ENCODE measurements at places on chromosomes 11 and 22. TPM values are rescaled to one million over a fixed set of nuclear protein-coding genes. Genes with fewer than 3 reads are reported as not detected.
A peak's percentile ranks its signal among the peaks of the same experiment; 100 is the strongest.

- H3K27ac ChIP-seq, result no peak overlapping the region
- no peak for DNase-seq
- H3K4me3 ChIP-seq, result no peak overlapping the region
- no peaks in the 10 kb centered on the region for H3K27me3 ChIP-seq
- H3K36me3 ChIP-seq, result no peaks in the 10 kb centered on the region
Measured at GRCh38 chr22:36546092-36546804, 17.3 kb upstream of the EIF3D start.

- peak overlapping the region; percentile 50 for H3K27ac ChIP-seq
- no peak for DNase-seq
- H3K36me3 ChIP-seq, result peaks cover 63% of the 10 kb centered on the region
Measured at GRCh38 chr22:24176630-24177029, 4.7 kb upstream of the SUSD2 start.

DNA sequence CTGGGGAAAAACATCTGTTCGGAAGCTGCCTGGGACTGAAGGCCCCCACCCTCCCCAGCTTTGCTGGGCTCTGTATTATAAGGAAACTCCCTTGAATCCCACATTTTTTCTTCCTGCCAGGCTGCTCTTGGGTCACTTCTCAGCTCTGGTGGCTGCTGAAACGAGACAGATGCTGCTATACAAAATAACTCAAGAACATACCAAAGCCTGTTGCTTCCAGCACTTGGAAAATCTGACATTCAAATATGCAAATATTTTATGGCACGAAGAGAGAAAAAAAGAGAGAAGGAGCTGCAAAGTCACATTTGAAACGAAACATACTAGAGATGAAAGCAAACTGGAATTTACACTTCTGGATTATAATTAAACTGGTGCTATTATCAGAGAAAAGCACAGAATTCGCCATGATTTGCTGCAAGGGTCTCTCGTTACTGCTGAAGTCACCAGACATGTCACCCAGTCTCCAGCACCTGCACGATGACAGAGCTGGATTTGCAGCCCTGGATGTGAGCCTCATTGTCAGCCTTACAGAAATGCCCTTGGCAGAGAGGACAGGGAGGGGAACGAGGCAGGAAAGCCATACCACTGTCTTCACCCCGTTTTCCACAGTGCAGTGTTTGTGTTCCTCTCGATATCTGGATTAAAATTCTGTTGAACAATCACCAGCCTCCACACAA, 47.9 kb upstream of the IGSF9B start:
- DNase-seq, result no peak
- H3K4me3 ChIP-seq, result no peak overlapping the region
- H3K27me3 ChIP-seq, result no peaks in the 10 kb centered on the region
- H3K27ac ChIP-seq, result no peak overlapping the region
- no peaks in the 10 kb centered on the region for H3K36me3 ChIP-seq
- H3K4me1 ChIP-seq, result peaks cover 12% of the 10 kb centered on the region

The VPREB1 gene
- total RNA-seq, result not detected

DNA sequence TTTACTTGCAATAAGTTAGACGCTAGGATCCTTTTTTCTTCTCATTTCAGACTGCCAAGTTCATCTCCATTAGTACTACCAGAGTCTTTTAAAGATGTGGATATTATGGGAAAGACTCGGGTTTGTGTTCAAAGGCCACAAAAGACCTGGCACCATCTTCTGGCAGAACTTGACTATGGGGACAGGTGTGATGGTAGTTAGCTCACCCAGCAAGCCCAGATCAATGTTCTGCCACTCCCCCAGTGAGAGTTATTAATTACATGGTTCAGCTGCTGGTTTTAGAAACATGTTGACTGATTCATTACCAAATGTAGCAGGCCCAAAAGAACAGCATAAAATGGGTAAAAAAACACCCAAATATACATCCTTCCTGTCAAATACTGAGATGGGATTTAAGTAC, 333.5 kb upstream of the PITPNB start:
- no peaks in the 10 kb centered on the region for H3K27me3 ChIP-seq
- no peaks in the 10 kb centered on the region for H3K36me3 ChIP-seq
- no peaks in the 10 kb centered on the region for H3K4me1 ChIP-seq
- DNase-seq, result no peak
- H3K4me3 ChIP-seq, result no peak overlapping the region

- no peaks in the 10 kb centered on the region for H3K36me3 ChIP-seq
- H3K4me1 ChIP-seq, result no peaks in the 10 kb centered on the region
- H3K4me3 ChIP-seq, result no peak overlapping the region
- DNase-seq, result no peak
- H3K27me3 ChIP-seq, result no peaks in the 10 kb centered on the region
- H3K27ac ChIP-seq, result no peak overlapping the region
Measured at GRCh38 chr11:69470793-69471728, 10.4 kb upstream of the LINC01488 start.

DNA sequence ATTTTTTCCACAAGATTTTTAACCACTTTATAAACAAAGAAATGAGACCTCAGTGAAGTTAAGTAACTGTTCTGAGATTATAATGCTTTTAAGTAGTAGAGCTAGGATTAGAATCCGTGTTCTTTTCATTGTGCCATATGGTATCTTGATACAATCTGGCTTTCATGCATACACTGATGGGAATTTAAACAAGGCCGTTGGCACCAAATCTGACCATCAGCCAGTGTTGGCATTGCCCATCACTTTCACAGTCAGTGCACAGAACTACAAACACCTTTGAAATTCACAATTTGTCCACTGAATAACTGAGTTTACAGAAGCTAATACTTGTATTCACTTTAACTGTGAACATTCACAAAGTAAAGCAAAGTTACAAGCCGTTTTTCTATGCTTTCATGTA, 1228.0 kb downstream of the TBC1D22A start:
- no peaks in the 10 kb centered on the region for H3K4me1 ChIP-seq
- no peaks in the 10 kb centered on the region for H3K27me3 ChIP-seq
- no peak overlapping the region for H3K4me3 ChIP-seq
- no peak for DNase-seq

The PDE2A gene
- 4.7 TPM for total RNA-seq

- no peak overlapping the region for H3K27ac ChIP-seq
- no peaks in the 10 kb centered on the region for H3K27me3 ChIP-seq
- DNase-seq, result no peak
- peaks cover 98% of the 10 kb centered on the region for H3K36me3 ChIP-seq
Measured at GRCh38 chr11:68761801-68762200, 10.5 kb upstream of the TESMIN start.

DNA sequence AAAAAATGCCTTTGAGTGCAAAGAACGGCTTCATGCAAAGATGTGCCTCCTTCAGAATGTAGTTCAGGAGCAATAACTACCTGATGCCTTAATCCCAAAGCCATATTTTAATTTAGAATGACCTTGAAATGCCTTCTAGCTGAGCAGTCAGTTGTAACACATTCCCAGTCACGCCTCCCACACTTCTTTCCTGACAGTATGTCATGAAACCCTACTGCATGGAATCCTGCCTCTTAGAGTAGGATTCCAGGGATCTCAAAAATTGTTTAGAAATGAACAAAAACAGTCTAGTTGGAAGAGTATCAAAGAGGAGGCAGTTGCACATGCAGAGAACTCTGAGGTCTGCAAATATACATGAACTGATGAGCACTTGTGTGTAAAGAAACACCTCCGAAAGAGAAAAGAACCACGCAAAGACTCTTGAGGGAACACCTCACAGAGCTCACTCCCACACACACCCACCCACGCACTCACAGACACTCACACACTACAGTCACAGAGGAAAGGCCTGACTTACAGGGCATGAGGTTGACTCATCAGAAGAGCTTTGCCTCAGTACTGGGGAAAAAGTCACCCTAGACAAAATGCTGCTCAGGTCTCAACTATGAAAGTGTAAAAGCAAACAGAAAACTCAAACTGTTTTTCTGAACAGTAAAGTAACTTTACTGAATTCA, 77.4 kb downstream of the GGTLC2 start:
- H3K27me3 ChIP-seq, result no peaks in the 10 kb centered on the region
- no peaks in the 10 kb centered on the region for H3K36me3 ChIP-seq
- no peak for DNase-seq
- no peaks in the 10 kb centered on the region for H3K4me1 ChIP-seq
- H3K27ac ChIP-seq, result peak overlapping the region; percentile 75
- no peak overlapping the region for H3K4me3 ChIP-seq

- H3K4me3 ChIP-seq, result no peak overlapping the region
- DNase-seq, result no peak
- no peaks in the 10 kb centered on the region for H3K27me3 ChIP-seq
Measured at GRCh38 chr11:70367071-70367470, 31.3 kb upstream of the CTTN start.

- H3K4me1 ChIP-seq, result no peaks in the 10 kb centered on the region
- no peaks in the 10 kb centered on the region for H3K27me3 ChIP-seq
- H3K4me3 ChIP-seq, result no peak overlapping the region
- DNase-seq, result no peak
Measured at GRCh38 chr22:43535741-43536140, 123.9 kb downstream of the MPPED1 start.

GRCh38 chr11:102283116-102283485, 34.2 kb upstream of the BIRC3 start:
- no peaks in the 10 kb centered on the region for H3K36me3 ChIP-seq
- DNase-seq, result no peak
- no peaks in the 10 kb centered on the region for H3K27me3 ChIP-seq
- H3K4me3 ChIP-seq, result no peak overlapping the region
- H3K27ac ChIP-seq, result no peak overlapping the region
- H3K4me1 ChIP-seq, result peaks cover 6% of the 10 kb centered on the region

DNA sequence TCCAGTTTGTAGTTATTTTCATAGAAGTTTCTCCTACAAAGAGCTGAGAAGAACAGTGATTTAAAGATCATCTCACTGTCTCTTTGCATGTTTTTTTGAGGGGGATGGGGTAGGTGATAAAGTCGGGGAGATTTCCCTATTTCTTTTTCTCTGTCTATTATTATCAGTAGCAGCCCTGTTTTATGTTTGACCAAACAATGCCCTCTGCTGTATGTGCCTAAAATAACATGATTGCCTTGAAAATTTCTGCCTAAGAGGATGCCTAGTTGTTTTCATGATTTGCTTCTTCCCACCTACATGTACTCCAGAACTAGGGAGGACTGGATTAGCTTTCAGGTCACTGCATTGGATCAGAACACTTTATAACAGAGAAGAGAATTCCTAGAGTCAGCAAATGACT, 1330.2 kb downstream of the LRRC4C start:
- H3K36me3 ChIP-seq, result no peaks in the 10 kb centered on the region
- no peaks in the 10 kb centered on the region for H3K4me1 ChIP-seq

GRCh38 chr11:92087725-92088537, 136.7 kb upstream of the FAT3 start:
- H3K27me3 ChIP-seq, result no peaks in the 10 kb centered on the region
- no peaks in the 10 kb centered on the region for H3K4me1 ChIP-seq
- no peak for DNase-seq

- no peak for DNase-seq
- no peaks in the 10 kb centered on the region for H3K36me3 ChIP-seq
- H3K27ac ChIP-seq, result no peak overlapping the region
- no peak overlapping the region for H3K4me3 ChIP-seq
Measured at GRCh38 chr11:32032478-32032877, 58.4 kb upstream of the RCN1 start.

GRCh38 chr11:23570828-23571227, 710.6 kb upstream of the CCDC179 start:
- DNase-seq, result no peak
- no peak overlapping the region for H3K27ac ChIP-seq
- no peaks in the 10 kb centered on the region for H3K27me3 ChIP-seq
- H3K36me3 ChIP-seq, result no peaks in the 10 kb centered on the region
- no peaks in the 10 kb centered on the region for H3K4me1 ChIP-seq

The GRM5 gene
- 0.34 TPM for total RNA-seq

DNA sequence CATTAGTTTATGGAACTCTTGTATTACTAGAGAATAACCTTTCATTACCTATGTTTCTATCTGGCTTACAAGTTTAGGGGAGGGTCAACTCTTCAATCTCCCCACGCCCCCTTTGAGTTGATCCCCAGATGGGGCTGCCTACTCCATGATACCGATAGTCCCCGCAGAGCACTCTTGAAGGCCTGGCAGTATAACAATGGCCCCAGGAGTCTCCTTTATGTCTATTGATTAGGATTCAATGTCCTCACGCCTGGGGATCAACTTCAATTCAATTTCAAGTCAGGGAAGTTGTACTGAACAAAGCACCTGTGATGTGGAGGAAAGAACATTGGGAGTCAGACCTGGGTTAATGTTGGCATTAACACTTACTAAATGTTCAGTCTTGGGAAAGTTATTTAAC, 520.2 kb downstream of the METTL15 start:
- no peak for DNase-seq
- no peaks in the 10 kb centered on the region for H3K4me1 ChIP-seq
- H3K36me3 ChIP-seq, result no peaks in the 10 kb centered on the region
- H3K27ac ChIP-seq, result no peak overlapping the region
- no peak overlapping the region for H3K4me3 ChIP-seq

DNA sequence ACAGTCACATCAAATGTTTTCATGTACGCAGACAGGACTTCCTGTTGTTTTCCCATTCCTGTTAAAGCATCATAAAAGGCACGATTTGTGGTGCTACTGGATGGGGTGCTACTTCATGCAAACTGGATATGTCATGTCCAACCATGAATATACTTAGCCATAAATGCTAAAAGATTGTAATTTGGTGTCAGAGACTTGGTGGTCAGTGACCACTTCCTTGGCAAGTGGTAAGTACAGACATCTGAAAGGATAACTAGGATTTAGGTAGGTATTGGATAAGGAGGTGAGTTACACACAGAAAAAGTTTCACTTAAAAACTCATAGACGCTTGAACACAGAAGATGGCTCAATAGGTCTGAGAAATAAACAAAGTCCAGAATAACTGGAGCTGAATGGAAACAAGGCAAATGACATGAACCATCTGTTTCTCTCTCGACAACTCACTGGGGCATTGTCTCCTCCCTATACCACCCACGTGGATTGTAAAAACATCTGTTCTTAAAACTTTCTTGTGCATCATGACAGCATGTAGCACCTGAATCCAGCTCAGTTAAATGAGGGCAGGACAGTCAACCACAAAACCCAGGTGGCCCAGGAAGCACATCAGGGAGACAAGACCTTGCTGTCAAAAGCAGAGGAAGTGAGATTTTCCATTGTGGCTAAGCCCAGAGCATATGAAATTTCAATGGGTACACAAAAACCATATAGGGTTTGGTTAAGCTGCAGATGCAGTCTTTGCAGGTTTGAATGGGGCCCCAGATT, 22.1 kb upstream of the IGLL5 start:
- H3K36me3 ChIP-seq, result no peaks in the 10 kb centered on the region
- H3K4me3 ChIP-seq, result no peak overlapping the region
- DNase-seq, result no peak
- no peaks in the 10 kb centered on the region for H3K27me3 ChIP-seq

All from upper lobe of left lung (tissue), 6 donors.